ENCODE measurements at places on chromosomes 16 and 17.

- DNase-seq: peak; percentile 84
Measured at GRCh38 chr17:42407289-42407836, 15.7 kb downstream of the CAVIN1 start.

GRCh38 chr16:12256921-12257320, 280.4 kb downstream of the SNX29 start:
- no peak for DNase-seq

- DNase-seq: no peak
Measured at GRCh38 chr17:18968345-18968744, 16.4 kb downstream of the SLC5A10 start.

GRCh38 chr16:82514262-82514661, 112.5 kb upstream of the CDH13 start:
- no peak for DNase-seq

GRCh38 chr17:76943781-76944213, 75.6 kb downstream of the MGAT5B start:
- DNase-seq: no peak

- no peak for DNase-seq
Measured at GRCh38 chr16:10565167-10565566, 15.2 kb downstream of the EMP2 start.

- no peak for DNase-seq
Measured at GRCh38 chr16:46715769-46716305, 26.4 kb downstream of the ORC6 start.

DNA sequence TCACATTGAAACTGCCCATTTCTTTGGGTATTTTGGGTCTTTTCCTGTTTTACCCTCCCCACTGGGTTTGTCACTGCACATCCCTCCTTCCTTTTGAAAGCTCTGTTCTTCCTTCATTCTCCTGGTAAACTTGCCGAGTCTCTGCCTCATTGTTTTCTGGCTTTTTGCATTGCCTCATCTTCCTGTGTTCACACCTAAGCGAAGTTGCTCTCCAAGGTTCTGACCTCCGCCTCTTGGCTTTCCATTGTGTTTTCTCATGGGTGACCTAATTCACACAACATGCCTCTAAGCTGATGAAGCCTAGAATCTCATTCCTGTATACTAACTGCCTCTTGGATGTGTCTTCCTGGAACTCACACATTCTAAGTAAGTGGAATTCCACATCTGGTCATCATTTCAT, 1096.1 kb upstream of the EEF2KMT start:
- peak; percentile 2 for DNase-seq

- DNase-seq: no peak
Measured at GRCh38 chr16:88487920-88488851, 35.1 kb downstream of the ZFPM1 start.

- no peak for DNase-seq
Measured at GRCh38 chr17:74547736-74548135, 1.8 kb upstream of the CD300C start.

DNA sequence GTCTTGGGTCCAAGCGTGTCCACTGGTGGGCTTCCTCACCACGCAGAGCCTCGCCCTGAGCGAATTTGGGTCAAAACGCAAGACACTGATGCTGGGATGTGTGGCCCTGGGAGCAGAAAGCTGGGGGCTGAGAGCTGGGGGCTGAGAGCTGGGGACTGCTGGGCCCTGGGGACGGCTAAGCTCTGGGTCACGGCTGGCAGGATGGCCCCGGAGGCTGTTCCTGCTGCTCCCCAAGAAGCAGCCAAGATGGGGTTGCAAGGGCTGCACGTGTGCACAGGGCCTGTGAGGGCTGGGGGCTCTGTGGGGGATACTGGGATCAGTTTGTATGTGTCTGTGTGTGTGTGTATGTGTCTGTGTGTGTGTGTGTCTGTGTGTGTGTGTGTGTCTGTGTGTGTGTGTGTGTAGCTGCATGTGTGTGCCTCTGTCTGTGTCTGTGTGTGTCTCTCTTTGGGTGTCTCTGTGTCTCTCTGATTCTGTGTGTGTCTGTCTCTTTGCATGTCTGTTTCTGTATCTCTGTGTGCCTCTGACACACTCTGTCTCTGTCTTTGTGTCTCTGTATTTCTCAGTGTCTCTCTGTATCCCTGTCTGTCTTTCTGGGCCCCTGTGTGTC, 38.2 kb upstream of the CIBAR2 start:
- DNase-seq: no peak

GRCh38 chr17:68498479-68499326, 13.5 kb upstream of the PRKAR1A start:
- no peak for DNase-seq

DNA sequence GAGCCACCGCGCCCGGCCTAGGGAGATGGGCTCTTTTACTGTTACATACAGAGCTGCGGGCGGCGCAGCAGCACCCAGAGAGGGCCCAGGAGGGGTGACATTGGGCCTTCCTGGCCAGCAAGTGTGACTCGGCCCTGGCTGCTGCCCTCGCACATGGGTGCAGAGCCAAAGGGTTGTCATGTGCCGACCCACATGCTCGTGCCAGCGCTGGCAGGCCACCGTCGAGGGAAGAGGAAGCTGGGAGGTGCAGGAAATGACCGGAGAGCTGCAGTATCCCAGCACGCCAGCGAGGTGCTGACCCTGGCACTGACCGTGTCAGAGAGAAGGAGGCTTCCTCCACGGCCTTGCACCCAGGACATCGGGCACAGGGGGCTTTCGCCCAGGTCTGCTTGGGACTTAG, 8.0 kb downstream of the ENDOV start:
- DNase-seq: no peak

DNA sequence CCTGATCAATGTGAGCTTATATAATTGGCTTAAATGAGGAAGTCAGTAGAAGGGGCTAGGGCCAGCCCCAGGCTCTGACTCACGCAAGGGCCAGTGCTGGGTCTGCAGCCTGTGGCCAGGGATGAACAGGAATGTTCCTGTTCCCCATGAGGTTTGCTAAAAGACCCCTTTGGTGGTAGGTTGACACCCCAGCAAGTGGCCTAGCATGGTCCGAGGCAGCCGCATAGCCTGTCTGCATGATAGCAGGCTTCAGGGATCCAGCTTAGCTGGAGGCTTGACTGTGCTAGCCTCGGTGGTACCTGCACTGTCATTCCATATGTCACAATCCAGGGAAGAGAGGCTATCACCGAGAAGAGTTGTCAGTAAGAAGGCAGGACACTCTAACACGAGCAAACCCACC, 23.5 kb downstream of the TRIM25 start:
- DNase-seq: no peak

DNA sequence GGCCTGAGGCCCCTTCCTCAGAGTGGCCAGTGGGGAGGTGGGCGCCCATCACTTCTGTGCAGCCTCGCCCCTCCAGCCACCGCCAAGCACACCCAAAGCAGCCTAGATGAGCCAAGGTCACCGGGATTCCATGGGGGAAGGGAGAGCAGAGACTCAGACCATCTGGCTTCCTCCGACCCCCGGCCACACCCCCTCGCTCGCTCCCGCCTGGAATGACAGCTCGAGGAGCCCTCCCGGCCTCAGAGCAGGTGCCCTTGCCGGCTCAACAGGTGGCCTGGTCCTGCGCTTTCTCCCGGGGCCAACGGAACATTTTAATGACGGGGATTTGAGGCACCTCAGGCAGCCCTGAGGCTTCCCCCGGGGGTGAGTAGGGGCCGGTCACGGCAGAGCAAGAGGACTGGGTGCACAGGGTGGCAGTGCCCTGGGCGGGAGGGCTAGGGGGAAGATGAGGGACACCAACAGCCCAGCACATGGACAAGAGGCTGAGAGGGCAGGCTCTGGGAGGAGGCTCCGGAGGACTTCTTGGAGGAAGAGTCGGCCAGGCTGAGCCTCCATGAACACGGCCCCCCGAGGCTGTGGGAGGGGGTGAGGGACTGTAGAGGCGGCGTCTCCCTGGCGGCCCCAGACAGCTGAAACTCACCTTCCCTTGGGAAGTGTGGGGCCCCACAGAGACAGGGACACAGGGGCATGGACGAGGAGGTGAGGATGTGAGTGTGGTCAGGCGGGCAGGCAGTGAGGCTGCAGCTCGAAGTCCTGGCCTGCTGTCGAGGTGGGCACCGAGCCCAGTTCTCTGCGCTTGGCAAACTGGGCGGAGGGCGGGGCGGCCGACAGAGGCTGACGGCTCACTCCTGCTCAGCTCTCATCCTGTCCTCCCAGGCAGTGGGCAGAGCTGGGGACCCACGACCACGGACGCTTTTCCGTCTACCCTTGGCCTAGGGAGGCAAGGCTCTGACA, 12.5 kb upstream of the C1QTNF8 start:
- no peak for DNase-seq

GRCh38 chr17:73547790-73548189, 96.5 kb downstream of the SDK2 start:
- DNase-seq: no peak

DNA sequence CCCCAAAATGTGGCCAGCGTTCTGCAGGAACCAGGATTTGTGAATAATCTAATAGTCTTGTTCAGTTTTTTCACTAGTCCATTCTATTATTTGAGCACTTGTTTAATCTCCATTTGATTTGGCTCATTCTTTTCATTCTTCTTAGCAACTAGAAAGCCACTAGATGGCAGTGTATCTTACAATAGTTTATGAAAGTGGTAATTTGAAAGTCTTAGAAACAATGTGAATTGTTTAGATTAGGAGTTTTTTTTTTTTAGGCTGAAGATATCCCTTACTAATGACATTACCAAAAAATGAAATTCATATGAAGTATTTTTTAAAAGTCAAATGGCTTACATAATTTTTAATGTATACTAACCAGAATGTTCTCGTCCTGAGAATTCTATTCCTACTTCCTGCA, 6.7 kb downstream of the ERI2 start:
- DNase-seq: no peak

GRCh38 chr16:28161626-28162025, 50.1 kb downstream of the XPO6 start:
- no peak for DNase-seq

DNA sequence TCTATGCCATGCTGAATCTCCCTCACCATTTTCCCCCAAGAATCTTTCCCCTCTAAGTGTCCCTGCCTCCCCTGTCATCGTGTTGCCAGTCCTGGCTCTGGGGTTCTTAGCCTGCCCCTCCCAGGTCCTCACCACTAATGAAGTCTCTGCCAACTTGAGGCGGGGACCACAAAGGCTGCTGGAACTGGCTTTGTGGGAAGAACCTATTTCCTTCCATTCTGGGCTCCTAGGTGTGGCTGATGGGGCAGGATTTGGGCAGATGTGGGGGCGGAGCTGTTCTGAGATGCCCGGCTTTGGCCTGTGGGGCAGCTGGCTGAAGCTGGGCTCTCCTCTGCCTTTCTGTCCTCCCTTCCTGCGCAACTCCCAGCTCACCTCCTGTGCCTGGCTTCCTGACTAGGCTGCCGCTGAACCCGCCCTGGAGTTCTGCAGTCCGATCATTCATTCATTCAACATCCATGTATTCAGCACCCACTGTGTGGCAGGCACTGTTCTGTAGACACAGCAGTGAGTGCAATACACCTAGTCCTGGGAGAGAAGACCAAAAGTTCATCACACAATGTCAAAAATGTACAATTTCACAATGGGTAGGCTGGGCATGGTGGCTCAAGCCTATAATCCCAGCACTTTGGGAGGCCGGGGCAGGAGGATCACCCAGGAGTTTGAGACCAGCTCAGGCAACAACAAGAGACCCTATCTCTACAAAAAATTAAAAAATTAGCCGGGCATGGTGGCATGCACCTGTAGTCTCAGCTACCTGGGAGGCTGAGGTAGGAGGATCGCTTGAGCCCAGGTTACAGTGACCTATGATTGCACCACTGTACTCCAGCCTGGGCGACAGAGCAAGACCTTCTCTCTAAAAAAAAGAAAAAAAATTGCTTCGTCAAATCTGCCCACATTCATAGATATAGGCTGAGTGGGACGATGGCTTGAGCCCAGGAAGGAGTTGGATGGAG, 1.9 kb upstream of the SNN start:
- DNase-seq: peak; percentile 70

GRCh38 chr16:75714661-75715060, 11.6 kb downstream of the CPHXL start:
- DNase-seq: no peak

GRCh38 chr17:21525464-21526130, 149.4 kb downstream of the KCNJ12 start:
- DNase-seq: no peak

DNA sequence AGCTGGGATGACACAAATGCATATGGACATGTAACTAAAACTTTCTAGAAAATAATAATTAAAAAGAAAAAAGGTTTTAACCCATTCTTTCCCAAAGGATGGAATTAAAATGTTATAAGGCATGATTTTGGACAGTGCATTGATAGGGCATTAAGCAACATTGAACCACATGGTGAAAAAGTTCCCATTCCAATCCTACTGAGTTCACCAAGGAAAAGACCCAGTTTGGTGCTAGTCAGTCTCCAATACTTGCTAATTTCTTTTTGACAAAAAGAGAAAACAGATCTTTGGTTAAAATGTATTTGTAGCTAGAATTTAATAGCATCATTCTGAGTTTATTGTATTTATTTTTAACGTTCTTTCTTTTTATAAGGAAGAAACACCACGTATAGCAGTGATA, 28.1 kb downstream of the EMP2 start:
- DNase-seq: no peak

DNA sequence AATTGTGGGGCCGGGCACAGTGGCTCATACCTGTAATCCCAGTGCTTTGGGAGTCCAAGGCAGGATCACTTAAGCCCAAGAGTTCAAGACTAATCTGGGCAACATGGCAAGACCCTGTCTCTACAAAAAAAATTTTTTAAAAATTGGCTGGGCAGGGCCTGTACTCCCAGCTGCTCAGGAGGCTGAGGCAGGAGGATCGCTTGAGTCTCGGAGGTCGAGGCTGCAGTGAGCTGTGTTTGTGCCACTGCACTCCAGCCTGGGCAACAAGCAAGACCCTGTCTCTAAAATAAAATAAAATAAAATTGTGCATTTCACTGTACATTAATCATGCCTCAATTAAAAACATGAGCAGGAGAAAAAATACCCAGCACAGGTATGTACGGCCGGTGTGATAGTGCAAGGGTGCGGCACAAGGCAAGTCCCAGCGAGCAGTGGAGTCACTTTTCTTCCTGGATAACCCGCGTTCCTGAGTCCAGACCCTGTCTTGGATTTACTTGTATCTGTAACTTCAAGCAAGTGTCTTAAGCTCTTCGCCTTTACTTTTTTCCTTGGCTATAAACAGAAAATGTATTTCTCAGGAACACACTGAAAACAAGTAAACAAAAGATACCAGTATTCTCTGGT, 11.4 kb downstream of the ZDHHC7 start:
- DNase-seq: peak; percentile 52

Data from mammary epithelial cell (primary cell).